Activated CD4-positive, alpha-beta memory T cell treated with anti-CD3 and anti-CD28 coated beads, Interleukin-2, amount 10 ng/mL, durations not matched to agents 7 days and 5 days (primary cell): ENCODE measurements at places on chromosomes 4 and X. TPM values are rescaled to one million over a fixed set of nuclear protein-coding genes. Genes with fewer than 3 reads are reported as not detected.

- no peak for DNase-seq
These were observed 518.0 kb downstream of the RPA4 start for GRCh38 chrX:97401586-97402136.

DNA sequence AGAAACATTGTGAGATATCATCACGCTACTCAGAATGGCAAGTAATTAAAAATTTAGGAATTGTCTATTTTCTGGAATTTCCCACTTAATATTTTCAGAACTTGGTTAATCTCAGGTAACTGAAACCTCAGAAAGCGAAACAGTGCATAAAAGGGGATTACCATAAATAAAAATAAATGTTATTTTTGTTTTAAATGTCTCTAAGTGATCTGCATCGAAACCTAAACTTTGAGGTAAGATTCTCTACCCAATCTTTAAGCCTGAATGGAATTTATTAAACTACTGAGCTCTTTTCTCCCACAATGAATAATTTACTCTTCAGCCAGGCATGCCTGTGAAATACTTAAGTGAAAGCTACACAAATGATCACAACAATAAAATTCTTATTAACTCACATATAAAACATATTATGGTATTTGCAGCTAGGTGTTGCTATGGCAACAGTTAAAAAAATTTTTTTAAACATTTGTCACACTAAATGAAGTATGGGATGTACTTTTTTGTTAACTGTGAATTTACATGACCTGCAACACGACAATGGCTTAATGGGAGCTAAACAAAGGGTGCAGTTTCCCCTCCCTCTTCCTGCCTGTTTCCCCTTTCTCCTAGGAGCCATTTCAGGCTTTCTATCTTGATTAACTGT, 220.2 kb upstream of the PRPS2 start:
- DNase-seq, result no peak

Gene LARP1B
- total RNA-seq, result 13.8 TPM

DNA sequence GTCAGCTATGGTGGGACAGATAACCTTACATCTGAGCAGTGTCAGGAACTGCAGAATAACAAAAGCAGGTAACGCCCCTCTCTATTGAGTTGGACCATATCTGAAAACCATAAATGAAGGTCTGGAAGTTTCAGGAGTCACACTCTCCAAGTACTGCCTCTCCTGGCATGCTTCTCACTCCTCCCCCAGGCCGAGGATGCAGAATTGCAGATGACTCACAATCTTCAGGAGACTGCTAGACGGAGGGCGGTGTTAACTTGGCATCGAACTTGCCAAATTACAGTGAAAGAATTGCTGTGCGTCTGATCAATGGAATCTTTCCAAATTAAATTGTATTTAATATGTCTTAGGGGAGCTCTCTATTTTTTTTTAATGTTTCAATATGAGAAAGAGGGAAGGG, 67.1 kb upstream of the TRIM2 start:
- DNase-seq, result no peak

DNA sequence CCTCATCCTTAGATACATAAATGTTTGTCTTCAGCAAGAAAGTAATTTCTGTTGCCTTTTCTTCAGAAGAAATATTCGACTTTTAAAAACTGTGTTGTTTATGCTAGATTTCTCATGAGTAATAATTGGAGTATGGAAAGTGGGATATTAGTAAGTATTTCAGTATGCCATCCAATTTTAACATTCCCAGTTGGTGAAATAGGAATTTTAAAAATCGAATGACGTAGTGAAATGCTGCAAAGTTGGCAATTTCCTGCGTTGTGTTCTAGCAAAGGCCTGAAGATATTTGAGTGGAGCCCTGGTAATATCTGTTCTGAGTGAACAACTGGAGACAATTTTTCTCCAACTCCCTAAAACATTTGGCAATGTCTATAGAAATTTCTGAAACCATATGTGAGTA, 190.1 kb downstream of the ZNF330 start:
- no peak for DNase-seq
